ENCODE measurements at places on chromosomes 11 and 22.

GRCh38 chr11:21861314-21861713 lies 331.6 kb upstream of the ANO5 start:
- no peak for DNase-seq

DNA sequence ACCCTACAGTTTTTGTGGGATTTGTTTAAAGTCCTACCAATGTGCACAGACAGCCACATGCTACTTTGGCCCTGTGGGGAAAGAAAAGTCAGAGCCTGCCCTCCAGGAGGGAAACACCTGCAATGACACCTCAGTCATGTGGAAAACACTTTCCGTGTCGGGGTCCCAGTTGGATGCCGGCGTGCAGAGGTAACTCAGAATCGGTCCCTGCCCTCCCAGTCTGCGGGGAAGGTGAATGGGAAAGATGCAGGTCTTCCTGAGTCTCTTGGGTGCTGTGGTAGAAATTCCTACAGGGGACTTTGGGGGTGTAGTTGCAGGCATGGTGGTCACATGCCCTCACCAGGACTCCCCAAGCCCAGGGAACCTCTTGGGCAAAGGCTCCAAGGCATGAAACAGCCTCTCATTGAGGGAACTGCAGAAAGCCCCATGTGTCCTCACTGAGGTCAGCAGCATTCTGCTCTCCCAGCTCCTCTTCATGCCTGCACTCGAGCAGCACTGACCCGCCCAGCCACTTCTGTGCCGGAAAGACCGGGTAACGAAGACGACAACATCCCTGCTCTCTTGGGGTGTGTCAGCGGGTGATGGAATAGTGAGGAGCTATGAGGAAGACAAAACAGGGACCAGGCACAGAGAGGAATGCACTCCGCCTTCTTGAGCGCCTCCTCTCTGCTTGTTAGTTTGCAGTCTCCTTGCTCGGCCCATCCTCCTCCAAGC lies 4.7 kb downstream of the RIBC2 start:
- no peak for DNase-seq

- DNase-seq: no peak
These were observed 93.5 kb downstream of the PDHX start for GRCh38 chr11:35009944-35010342.

DNA sequence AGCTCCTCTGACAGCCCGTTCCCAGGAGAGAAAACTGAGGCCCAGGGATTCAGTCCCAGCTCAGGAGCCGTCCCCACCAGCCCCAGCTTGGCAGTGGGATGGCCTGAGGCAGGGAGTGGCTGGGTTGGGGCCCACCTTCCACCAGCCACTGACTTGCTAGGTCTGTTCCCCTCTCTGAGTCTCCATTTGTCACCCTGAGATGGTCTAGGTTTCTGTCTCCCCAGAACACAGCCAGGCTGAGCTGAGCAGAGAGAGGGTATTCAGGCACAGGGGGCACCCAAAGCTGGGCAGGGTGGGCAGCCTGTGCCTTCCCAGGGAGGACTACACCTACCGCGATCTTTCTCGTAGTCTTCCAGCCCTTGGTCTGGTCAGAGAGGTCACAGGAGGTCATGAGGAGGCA lies 95.7 kb downstream of the PDE2A start:
- DNase-seq: no peak

DNA sequence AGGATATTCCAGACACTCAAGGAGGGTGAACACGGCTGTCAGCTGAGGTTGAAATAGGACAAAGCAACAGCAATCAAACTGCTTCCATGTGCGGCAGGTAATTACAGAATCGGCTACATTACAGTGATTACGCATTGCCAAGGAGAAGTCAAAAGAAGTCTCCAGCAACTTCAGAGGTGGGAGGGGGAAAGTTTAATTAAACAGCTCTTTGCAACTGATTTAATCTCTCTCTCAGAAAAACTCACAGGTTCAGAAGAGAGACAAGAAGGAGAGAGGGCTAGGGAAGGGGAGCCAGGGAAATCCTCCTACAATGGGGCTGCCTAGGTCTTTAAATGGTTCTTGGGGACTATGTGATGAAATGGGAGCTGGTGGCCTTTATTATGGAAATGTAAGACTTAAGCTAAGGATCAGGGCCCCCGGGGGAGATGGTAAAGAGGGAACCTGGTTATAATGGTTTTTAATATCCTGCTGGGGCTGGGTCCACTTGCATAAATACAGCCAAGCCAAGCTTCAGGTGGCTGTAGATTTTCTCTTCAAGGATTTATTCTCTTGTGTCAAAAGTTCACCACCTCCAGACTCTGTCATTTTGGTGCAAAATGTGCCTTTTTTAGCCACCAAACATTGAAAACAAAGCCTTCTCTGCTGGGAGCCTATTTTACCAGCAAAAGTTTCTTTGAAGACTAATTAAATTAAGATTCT lies 354.7 kb upstream of the NARS2 start:
- DNase-seq: no peak

DNA sequence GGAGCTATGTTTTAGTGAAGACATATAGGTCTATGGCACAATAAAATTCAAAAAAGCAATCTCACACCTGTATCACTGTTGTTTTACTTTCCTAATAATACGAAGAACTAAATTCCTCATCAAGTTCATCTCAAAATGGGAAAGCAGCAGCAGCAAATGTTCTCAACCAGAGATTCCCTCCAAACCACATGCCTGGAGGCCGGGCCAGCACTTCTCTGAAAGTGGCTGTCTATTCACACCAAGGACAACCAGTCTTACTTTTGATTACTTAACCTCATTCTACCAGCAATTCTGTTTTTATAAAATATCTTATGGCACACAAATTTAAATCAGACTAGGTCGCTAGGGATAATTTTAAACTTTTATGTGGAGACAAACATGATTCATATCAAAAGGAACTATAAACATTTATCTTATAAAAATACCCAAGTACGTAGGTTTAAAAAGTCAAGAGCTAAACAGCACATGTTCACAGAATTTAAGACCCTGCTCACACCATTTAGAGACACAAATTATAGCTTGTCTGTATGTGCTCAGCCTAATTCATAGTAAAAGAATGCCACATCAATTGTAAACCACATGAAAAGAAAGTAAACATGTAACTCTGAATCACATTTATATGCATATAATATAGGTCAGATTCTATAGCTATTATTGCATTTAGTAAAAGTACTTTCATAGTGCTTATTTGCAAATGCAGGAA lies 46.1 kb downstream of the RRAS2 start:
- DNase-seq: no peak

GRCh38 chr22:37967147-37967546 lies 13.6 kb downstream of the POLR2F start:
- no peak for DNase-seq

GRCh38 chr11:4882543-4882942 lies 843 bp downstream of the OR51T1 start:
- no peak for DNase-seq

DNA sequence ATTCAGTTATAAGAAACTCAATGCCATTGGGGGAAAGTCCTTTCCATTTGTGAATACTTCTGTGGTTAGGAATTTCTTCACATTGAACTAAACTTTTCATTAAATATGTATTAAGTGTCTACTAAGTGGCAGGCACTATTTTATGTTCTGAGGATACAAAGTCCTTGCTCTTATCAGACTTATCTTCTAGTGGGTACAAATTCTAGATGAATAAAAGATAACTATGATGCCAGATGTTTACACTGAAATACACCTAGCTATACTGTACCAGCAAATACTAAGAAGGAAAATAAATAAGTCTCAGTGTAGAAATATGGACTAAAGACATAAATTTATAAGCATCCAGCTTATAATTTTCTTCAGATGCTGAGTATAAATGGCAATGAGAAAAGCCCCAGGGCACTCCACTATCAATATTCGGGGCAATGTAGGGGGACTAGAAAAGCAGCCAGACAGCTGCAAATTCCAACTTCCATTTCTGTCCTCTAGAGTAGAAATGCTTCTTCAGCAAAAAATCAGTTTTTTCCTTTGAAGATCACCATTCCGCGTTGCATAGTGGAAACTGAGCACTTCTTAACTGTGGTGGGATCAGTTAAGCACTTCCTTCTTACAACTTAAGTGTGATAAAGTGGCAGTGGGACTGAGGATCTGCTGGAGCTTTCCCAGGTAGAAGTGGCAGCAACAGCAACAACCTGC lies 11.8 kb upstream of the BIRC3 start:
- no peak for DNase-seq
